ENCODE measurements at places on chromosomes 4 and X.

DNA sequence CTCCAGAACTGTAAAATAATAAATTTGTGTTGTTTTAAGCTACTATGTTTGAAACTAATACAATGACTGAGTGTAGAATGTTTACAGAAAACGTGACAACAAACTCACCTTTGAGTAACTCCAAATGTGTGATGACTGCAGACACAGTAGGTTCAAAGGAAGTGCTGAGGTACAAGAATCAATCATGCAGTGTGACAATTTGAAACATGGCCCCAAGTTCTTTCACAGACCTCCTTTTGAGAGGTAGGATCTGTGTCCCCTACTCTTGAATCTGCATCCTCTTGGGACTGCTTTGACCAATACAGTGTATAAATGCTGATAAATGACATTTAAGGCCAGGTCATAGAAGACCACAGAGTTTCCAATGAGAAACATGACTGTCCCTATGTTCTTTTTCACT, 667.7 kb upstream of the DIPK2B start:
- no peak for DNase-seq

DNA sequence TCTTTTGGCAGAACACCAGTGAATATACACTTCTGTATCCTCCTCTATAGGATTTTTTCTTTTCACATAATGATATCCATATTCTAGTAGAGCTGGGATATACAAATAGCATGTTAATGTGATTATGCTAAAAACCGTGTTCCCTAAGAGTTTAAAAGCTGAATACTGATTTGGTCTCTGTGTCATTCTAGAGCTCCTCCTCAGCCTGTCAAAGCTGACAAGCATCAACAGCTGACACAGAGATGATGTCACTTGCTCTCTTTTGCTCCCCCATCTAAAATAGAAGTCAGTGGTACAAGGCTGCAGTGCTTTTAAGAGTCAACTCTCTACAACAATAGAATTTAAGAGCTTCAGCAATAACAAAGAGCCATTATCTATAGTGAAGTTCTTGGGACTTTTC, 17.1 kb upstream of the HERC3 start:
- no peak for DNase-seq

GRCh38 chrX:154541896-154542722, 4.5 kb downstream of the G6PD start:
- DNase-seq, result peak; percentile 93

DNA sequence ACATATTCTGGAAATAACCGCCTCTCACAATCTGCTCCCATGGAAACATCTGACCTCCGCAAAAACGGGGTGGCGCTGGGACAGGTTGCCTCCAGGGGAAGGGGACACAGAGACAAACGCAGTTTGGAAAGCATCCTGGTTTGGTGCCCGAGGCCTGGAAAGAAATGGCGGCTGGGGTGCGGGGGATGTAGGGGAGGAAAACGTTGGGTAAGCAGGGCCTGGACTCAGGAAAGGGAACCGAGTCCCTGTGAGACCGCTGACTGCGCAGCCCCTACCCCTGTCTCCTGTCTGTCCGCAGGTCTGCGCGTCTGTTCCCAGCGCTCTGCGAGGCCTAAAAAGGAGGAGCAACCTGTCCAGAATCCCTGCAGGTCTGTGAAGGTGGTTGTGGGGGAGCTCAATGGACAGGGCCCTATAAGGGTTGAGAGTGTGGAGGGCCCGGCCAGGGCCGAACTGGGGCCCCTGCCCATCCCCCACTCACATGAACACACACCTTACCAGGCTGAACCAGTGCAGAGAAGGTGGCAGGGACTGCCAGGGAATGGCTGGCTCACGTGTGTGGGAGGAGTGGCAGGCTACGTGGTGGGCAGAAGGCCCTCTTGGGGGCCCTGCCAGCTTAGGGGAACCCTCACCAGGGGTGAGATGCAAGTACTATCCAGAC, 672 bp downstream of the TCEAL3 start:
- DNase-seq, result no peak

GRCh38 chr4:120071192-120071795, 4.6 kb upstream of the MAD2L1 start:
- peak; percentile 69 for DNase-seq

- no peak for DNase-seq
Measured at GRCh38 chr4:97994765-97995465, 148.4 kb downstream of the STPG2 start.

DNA sequence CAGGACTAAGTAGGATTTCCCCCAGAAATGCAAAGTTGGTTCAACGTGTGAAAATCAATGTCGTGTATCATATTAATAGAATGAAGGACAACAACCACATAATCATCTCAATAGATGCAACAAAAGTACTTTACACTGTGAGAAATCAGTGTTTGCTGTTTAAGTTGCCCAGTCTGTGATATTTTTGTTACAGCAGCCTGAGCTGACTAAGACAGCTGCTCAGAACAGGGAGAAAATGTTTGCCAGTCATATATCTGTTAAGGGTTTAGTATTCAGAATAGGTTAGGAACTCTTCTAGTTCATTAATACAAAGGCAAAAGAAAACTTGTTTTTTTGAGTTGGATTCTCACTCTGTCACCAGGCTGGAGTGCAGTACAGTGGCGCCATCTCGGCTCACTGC, 12.5 kb downstream of the MAEA start:
- DNase-seq, result no peak

DNA sequence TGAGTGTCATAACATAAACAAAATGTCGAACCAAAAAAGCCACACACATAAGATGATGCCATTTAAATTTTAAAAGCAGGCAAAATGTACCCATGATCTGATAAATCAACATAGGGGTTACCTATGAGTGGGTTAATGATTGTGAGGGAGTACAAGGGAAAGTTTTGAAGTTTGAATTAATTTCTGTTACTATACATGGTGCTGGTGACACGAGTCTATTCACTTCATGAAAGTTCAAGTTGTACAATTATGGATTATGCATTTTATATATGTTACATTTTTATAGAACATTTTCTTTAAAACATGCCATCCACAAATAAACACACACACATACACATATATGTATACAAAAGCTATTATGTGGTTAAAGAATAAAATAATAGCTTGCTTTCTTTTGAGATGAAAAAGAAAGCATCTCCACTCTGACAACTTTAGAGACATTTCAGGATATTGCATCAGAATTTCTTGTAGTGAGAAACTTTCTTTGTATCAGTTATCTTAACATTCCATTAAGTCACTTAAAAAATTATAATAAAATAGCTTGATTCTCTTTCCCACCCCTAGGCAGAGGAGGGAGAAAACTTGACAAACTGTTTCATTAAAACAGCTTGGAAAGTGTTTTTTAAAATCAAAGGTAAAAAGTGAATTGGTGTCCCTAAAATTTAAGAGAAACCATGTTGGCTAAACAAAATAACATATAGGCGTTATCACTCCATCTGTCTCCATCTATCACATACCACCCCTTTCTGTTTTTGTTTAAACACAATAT, 891.8 kb upstream of the NDST4 start:
- no peak for DNase-seq

GRCh38 chrX:143634663-143635455, 1.0 kb downstream of the SLITRK4 start:
- DNase-seq, result peak; percentile 35

DNA sequence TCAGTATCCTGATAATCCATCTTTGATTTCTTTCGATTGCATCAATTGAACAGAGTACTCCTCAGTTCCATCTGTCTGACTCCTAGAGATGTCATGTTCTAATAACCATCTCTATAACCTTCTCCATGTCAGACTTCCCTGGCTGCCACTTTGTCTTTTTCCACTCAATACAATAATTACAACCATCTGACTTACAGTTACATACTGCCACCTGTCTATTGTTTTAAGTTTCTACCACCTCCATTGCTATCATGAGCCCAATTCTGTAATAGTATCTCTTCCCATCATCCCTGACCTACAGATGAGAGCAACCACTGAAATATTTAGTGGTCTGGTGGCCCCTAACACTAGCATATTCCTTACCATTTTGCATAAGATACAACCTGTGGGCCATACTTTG, 439.2 kb upstream of the FAM47C start:
- no peak for DNase-seq

DNA sequence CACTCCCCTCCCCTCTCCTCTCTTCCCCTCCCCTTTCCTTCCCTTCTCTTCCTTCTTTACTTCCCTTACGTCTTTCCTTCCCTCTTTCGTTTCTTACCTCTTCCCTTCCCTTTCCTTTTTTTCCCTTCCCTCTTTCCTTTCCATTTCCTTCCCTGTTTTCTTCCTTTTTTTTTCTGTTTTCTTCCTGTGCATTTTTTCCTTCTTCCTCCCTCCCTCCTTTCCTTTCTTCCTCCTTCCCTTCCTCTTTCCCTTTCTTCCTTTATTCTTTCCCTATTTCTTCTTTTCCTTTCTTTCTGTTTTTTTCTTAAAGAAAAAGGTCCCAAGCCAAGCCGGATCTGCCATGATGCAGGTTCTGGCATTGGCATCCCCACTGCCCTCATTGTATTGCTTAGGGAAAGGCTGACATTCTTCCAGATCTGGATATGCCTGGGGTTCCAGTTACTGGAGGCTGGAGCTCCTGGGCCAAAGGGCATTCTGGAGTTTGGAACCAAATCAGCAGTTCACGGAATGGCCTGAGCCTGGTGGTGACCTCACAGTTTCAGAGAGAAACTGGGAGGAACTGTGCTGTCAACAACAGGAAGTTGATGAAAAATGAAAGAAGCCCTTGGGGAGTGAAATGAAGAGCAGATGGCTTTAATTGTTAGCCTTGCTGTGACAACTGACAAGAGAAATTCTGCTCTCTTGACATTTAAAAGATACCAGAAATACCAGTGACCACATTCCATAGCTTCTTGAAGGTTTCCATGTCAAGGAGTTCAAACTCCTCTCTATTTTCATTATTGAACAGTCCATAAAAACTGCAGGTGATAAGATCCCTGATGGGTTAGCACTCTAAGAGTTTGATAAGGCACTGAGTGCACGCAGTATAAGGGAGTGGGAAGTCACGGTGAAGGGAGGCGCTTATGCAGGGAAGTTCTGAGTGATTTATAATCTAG, 622.1 kb downstream of the SPRY1 start:
- DNase-seq, result peak; percentile 95

- no peak for DNase-seq
Measured at GRCh38 chr4:68129793-68130192, at the start of gene TMPRSS11F. Gene TMPRSS11F (minus strand): TSS chr4:68129869. CDS start chr4:68129820, 49 bp downstream.

DNA sequence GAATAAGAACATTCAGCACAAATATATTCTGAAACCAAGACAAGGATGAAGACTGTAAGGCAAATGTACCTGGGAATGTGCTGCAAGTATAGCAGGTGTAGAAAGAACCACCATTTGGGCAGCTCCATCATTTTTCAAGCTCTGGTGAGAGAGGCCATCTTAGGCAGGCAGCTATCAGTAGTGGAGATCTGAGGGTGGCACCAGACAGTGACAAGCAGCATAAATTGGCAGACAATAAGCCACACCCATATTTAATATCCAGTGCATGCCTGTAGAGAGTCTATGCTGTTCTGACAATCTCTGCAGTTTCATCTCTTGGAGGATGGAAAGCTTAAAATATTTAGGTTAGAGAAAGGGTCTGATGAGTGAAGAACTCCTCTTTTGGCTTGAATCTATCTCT, 22.5 kb downstream of the CCNG2 start:
- no peak for DNase-seq

- peak; percentile 10 for DNase-seq
Measured at GRCh38 chr4:23135792-23136645, 443.3 kb downstream of the GBA3 start.
